ENCODE measurements at places on chromosomes 3 and 15. TPM values are rescaled to one million over a fixed set of nuclear protein-coding genes. Genes with fewer than 3 reads are reported as not detected.

The BOC gene
- total RNA-seq = 15.3 TPM

The TIGIT gene
- 0.20 TPM for total RNA-seq

DNA sequence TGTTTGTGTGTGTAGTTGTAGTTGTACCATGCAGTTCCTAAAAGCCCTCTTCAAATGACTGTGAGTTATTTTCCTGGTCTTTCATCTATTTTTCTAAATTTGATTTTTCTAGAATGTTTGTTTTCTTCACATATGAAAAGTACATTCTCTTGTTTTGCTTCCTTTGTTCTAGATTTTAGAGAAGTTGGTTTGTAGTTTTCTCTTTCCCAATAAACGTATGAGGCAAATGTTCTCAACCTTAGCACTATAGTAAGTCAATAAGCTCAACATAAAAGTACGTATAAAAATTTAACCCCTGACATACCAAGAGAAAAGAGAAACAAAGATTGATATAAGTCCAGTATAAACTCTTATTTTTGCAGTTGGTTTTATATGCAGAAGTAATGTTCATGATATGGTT lies 74.7 kb downstream of the IL1RAP start:
- DNase-seq = no peak

DNA sequence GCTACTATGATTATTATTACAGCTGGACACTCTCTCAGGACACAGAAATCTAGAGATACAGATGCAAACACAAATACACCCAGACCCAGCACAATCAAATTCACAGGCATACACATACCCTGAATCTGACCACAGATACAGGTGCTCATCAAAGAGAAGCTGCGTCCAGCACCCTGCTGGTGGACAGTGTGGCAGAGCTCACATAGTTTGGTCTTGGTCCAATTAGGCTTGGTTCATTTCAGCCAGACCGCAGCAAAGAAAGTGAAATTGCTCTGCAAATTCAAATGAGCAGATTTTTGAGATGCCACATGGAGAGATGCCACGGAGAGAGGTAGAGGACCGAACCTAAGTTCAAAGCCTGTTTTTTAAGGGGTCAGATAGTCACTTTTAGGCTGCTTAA lies 55.6 kb downstream of the ANAPC13 start:
- no peak for DNase-seq

GRCh38 chr3:67534594-67534993 lies 119.8 kb downstream of the SUCLG2 start:
- no peak for DNase-seq

- DNase-seq = no peak
Measured at GRCh38 chr15:77860071-77860691, 217.3 kb downstream of the TBC1D2B start.

DNA sequence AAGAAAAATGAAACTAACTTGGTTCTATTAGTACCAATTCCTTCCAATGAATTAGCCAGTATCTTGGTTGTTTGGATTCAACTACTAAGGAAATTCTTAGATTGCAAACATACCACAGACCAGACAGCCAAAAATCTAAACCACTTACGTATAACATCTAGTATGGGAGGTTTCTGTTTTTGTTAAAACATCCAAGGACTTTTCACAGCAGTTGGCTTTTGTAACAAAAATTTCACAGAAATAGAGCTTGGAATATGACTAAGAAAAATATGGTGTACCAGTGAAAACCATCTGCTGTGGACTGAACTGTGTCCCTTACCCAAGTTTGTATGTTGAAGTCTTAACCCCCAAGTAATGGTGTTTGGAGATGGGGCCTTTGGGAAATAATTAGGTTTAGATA lies 199.2 kb downstream of the OTOL1 start:
- DNase-seq = no peak
